ENCODE measurements at places on chromosomes 4 and X.

DNA sequence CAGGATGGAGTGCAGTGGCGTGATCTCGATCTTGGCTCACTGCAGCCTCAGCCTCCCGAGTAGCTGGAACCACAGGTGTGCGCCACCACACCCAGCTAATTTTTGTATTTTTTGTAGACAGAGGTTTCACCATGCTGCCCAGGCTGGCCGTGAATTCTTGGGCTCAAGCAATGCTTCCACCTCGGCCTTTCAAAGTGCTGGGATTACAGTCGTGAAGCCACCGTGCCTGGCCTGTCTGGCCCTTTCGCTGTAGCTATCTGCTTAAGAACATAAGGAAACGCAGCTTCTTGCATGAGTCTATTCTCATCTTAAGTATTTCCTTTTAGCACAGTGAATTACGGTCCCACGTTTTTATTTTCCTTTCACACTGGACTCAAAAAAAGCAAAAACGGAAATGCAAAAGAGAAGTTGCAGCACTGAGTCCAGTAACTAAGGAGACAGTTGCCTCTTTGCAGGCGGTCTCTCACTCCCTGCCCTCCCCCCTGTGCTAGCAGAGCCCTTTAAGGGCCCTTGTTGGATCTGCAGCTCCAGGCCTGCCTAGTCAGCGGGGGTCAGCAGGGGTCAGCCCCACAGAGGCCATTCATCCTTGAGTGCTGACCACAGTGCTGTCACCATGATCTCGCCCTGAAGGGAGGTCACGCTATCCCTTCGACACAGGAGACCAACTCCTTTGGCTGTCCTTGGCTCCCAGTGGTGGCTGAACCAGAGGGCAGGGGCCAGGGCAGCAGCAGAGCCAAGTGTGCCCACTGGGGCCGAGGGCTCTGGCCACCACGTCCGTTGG is 21.8 kb upstream of the TBC1D14 start:
- no peak for DNase-seq

DNA sequence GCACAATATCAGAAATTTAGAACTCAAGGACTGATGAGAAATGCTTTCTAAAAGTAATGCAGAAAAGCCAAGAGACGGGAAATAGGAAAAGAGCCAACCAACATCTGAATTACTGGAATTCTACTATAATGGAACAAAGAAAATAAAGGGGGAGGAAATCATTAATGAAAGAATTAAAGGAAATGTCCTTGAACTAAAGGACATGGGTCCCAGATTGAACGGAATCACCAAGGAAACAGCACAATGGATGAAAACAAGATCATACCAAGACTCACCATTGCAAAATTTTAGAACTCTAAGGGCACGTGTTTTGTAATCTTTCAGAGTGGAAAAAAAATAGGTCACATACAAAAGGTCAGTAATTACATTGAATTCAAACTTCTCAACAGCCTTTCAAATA is 35.9 kb downstream of the HPGDS start:
- DNase-seq, result no peak

DNA sequence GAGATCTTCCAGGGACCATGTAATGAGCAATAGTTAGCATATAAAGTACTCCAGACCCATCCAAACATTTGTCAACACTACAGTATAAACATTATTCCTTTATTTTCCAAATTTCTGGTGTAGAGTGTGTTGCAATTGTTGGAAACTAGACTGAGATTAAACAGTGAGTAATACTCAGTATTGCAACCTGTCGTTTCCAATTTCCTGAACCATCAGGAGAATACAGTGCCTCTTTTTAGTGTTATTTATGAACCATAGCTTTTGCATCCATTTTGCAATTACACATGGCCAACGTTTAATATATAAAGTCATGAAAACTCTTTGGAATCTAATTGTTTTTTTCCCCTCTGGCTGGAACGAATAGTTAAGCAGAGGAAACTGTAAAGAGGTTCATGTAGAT is 58.3 kb upstream of the DHRSX start:
- no peak for DNase-seq

GRCh38 chr4:176792326-176793059 is at the start of gene VEGFC:
Gene VEGFC, minus strand, starts transcription at chr4:176792922. Its CDS starts 611 bp downstream, at chr4:176792311.
- peak; percentile 37 for DNase-seq

- DNase-seq, result no peak
Measured at GRCh38 chrX:17174671-17175070, 200.3 kb upstream of the NHS start.

DNA sequence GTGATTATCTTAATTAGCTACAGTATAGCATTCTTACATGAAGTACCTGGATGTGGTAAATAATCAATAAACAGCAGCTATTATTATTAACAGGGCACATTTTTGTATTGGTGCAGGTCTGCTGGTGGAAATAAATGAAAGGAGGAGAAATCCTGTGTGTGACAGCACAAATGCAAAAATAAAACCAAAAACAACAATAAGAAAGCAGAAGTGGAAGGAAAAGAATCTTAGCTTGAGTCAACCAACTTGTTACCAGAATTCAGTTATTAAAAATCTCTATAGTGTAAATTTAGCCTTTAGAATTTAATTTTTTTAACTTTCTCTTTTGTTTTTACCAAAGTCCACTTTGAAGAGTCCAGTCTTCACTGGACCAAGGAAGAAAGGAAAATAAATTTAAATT is 63.1 kb upstream of the LSM6 start:
- DNase-seq, result no peak

GRCh38 chrX:34058005-34058404 is 74.1 kb downstream of the FAM47A start:
- DNase-seq, result no peak

DNA sequence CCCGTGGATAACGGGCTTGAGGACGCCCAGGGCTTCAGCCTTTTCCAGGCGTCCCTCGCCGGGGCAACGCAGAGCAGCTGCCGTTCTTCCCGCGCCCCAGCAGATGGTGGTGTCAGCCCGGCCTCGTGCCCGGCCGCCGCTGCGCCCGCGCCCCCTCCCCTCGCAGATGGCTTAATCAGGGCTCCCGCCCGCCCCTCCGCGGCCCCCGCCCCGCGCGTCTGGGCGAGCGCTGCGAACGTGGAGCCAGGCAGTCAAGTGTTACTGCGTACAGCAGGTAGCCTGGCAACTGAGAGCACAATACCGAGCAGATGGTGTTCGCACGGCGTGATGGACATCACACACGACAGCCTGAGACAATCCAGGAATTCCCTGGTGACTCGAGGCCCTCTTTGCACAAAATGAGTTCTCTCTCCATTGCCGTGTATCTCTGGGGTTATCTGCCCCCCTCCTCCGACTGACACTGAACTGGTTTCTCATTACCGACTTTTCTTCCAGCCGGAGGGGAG is 69.3 kb downstream of the MGST2 start:
- peak; percentile 97 for DNase-seq

GRCh38 chrX:77160301-77160700 is 286.9 kb upstream of the FGF16 start:
- no peak for DNase-seq

- DNase-seq, result no peak
Measured at GRCh38 chr4:37985730-37986275, 25.6 kb downstream of the PTTG2 start.

- no peak for DNase-seq
Measured at GRCh38 chr4:119124352-119124751, 11.3 kb upstream of the MYOZ2 start.

GRCh38 chr4:147616849-147617172 is 386 bp upstream of the TMEM184C start:
- no peak for DNase-seq

DNA sequence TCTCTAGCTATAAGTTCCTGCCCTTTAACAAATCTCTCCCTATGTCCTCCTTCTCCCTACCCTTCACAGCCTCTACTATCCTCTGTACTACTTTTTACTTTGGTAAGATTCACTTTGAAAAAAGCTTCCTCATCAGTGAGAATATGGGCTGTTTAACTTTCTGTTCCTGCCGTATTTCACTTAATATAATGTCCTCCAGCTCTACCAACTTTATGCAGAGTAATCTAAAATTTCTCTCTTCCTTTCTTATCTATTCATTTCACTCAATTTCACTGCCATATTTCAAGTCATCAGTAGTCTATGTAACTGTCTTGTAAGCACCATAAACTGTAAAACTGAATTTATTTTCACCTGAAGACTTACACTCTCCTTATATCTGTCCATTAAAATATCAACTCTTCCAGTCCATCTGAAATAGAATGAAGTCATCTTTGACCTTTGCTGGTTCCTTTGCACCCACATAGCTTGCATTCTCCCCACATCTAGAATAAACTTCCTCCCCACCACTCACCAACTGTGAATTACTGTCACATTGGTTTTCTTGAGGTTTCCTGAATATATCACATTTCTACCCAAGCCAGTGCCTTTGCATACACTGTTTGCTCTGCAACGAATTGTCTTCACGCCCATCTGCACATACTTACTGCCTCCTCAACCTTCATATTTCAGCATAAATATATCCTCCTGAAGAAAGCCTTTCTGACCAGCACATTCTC is 54.6 kb downstream of the ARAP2 start:
- no peak for DNase-seq

DNA sequence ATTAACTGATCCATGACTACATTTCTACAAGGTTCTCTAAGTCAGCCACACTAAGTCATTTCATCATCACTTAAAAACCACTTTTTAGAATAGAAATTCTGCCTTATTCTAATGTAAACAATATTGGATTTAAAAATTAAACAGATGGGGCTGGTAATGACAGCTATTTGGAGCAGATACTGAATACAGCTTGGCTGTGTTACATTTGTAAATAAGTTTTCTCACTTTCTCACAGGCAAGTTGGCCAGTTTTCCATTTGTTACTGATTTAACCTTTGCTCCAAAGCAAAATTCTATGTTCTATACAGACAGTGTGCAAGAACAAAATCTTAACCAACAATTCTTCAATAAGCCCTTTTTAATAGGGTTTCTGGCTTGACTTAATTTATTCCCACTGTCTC is 370.7 kb downstream of the GRIA2 start:
- no peak for DNase-seq

DNA sequence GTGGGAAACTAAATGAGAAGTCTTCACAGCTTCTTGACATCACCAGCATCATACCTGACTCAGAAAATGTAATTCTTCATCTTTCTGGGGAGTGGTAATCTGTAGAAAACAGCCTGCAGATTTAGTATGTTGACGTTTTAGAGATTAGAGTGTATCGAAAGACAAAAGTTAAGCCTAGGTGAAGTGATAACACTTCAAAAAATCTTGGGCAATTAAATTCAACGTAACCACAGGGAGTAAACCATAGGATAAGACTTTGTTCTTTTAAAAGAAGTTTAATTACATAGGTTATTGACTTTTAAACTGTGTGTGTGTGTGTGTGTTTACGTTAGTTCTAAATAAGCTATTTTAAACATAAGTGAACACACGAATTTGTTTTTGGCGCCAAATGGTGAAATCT is 1.8 kb upstream of the CXCL5 start:
- DNase-seq, result no peak

GRCh38 chr4:73308286-73308685 is 49.7 kb upstream of the ANKRD17 start:
- no peak for DNase-seq

- DNase-seq, result no peak
Measured at GRCh38 chrX:45557387-45557786, 356.7 kb upstream of the DIPK2B start.

DNA sequence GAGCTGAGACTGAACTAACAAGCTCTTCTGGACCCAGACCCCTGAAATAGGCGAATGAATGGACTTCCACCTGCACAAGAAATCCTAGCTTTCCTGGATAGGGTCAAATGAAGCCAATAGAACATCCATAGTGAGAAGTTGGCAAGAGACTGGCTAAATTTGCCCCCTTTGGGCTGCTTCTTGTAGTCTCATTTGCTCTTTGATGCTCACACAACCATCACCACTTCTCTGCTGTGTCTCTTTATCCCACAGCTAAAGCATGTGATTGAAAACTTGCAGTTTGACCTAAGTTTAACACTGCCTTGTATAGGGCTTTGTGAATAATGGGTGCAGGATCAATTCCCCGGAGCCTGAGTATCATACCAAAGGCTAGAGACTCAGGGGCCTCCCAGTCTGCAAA is 38.2 kb downstream of the NLGN3 start:
- DNase-seq, result no peak

All from NCI-H1436 (cell line).